ENCODE measurements at places on chromosomes 3 and 15.

GRCh38 chr15:61654002-61654740 is 406.1 kb downstream of the VPS13C start:
- no peak for DNase-seq

DNA sequence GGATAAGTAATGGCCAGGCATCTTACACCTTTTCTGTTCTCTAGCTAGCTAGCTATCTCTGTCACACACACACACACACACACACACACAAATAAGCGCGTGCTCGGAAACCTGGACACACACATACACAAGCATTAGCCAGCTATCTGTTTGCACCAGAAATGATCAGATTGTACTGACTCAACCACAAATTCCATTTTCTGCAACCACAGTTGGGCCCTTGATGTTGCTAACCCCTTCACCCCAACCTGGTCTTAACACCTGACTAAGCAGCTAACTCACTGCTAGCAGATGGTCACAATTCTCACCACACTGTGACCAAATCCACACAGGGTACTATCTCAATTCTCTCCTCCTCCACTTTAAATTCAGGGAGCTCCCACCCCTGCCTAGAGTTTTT is 183.0 kb upstream of the THBS1 start:
- no peak for DNase-seq

GRCh38 chr3:140086642-140087041 is 151.7 kb downstream of the CLSTN2 start:
- no peak for DNase-seq

- no peak for DNase-seq
These were observed 61.6 kb upstream of the SUCLG2 start for GRCh38 chr3:67715971-67716370.

All from stimulated activated CD8-positive, alpha-beta memory T cell treated with anti-CD3 and anti-CD28 coated beads, Interleukin-2, amount 100 ng/mL, for 1 hour (primary cell).